ENCODE measurements at places on chromosomes 13 and 19.
A peak's percentile ranks its signal among the peaks of the same experiment; 100 is the strongest.

DNA sequence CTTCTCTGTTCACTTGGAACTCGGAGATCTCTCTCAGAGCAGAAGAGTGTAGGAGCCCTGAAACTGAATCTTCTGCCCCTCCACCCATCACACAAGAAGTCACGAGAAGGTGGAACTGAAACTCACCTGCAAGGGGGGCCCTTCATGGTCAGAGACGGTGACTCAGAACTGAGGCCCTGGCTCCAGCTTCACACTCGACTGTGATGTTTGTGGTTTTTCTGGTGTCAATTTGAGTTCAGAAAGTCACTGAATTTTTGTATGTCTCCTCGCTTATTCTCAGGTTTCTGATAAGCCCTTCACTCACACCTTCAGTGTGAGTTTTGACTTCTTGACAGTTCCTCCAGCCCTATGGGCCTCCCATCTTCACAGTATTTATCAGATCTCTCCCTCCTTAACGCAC lies 23.1 kb downstream of the SIGLEC5 start:
- DNase-seq = no peak

DNA sequence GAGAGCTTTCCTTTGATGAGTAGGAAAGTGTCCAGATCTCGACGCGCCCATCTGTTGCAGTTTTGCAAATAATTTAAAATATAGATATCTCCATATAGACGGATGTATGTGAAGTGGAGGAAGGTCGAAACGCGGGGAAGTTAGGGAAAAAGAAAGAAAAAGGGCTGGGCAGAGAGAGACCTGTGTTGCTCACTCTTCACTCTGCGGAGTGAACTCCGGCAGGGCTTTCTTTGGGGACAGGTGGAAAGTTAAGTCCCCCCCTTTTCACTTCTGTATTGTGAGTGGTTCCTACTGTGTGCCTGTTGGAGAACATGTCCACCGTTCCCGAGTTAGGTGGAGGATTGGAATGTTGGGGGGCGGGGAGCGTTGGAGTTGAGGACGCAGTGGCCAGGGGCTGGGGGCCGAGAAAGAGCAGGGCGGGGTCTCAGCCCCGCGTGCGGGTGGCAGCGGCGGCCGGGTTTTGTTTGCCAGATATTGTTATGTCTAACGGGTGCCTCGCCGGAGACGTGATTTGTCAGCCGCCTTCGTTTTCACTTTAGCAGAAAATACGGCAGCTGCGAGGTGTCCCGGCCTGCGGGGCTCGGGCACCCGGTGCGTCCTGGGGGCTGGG lies 145.1 kb upstream of the ZNF536 start:
- DNase-seq = no peak

GRCh38 chr19:10219678-10220077 lies 11.5 kb downstream of the S1PR2 start:
- DNase-seq = no peak

DNA sequence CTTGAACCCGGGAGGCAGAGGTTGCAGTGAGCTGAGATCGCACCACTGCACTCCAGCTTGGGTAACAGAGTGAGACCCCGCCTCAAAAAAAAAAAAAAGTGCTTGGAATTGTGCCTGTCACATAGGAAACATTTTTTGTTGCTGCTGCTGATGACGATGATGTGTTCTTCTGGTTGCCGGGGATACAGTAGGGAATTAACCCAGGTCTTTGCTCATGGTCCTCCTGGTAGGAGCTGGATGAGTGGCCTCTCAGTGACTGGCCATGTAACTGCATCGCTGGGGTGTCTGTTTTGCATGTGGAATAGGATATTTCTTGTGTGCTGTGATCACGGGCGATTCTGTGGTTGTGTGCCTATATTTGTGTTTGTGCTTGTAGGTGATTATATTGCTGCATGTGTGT lies 4.7 kb upstream of the CNFN start:
- DNase-seq = no peak

GRCh38 chr13:107296804-107297203 lies 728.9 kb upstream of the ARGLU1 start:
- peak; percentile 10 for DNase-seq

- DNase-seq = no peak
Observed at GRCh38 chr19:3839941-3840340, 28.9 kb downstream of the ZFR2 start.

DNA sequence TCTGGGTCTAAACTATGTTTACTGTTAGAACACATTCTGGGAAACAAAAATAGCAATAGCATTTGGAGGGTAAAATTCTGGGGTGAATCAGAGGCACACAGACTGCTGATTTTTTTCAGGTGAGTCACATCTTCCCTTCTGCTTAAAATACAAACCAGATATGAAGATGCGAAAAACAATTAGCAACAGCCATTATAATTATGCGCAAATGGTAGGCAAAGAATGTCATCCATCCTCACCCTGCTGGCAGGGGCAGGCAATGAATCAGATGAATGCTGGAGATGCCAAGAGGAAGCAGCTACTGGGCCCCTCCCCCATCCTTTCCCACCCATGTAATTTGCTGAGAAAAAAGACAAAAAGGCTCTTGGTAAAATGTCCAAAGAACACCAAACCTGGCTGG lies 282.9 kb downstream of the KLF5 start:
- DNase-seq = peak; percentile 3

- DNase-seq = peak; percentile 52
Observed at GRCh38 chr13:27270594-27271520, at the start of gene RASL11A. TSS of gene RASL11A (plus strand) at chr13:27270830. CDS start at chr13:27270945, 115 bp downstream.

GRCh38 chr19:11446652-11447301 lies 11.3 kb downstream of the PRKCSH start:
- DNase-seq = peak; percentile 63

Data from HTR-8/SVneo (cell line).